NCI-H2029 (cell line): ENCODE measurements at places on chromosomes 1 and 21.

GRCh38 chr1:17193222-17194132 is 11.5 kb upstream of the PADI1 start:
- no peak for DNase-seq

GRCh38 chr1:75632350-75632949 is 21.5 kb upstream of the SLC44A5 start:
- no peak for DNase-seq

DNA sequence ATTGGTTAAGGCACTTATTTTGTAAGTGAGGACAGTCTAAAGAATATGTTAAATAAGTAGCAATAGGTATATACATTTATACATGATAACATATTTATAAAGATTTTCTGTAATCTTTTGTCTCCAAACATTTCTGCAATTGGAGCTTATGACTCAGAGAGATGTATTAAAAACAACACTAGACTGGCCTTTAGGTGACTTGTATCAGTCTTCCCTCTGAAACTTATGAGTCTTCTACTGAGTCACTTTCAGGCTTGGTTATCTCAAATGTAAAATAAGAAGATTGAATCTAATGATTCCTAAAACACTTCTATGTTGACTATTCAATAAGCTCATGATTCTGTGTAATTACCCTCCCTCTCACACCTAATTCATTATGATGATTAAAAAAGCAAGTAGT is 672.6 kb upstream of the NEGR1 start:
- no peak for DNase-seq

DNA sequence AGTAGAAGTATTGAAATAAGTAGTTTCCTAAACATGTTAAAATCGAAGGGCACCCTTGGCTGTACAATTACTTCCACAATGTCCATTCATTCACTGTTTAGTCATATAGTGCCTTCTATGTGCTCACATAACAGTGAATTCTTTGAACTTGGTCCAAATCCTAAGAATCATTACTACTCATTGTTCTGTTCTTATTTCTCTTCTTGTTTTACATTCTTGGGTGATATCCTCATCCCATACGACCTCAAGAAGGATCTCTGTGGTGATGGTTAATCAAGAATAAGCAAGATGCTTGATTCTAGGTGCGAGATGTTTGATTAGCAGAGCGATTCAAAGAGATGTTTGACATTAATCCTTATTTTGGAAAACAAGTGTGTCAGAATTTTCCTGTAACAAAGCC is 667.4 kb upstream of the ZP4 start:
- no peak for DNase-seq

DNA sequence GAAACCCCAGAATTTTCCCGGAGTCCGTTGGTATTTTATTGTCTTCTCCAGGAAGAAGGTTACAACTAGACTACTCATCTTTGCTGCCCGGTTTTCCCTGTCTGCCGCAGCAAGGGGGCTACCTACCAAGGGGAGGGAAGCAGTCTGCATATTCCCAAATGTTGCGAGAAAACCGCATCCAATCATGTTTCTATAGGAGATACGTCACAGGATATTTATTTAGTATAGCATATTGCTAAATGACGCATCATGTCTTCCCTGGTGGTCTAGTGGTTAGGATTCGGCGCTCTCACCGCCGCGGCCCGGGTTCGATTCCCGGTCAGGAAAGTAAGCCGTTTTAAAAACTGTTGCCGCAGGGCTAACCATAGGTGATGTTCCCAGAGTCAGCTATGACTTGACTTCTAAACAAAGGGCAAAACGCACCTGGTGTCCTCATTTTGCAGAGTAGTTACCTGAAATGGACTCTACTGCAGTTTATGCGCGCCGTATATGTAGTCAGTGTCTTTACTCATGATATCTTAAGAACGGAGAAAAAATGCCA is 15.2 kb upstream of the ZNF692 start:
- DNase-seq = peak; percentile 80

- DNase-seq = no peak
Measured at GRCh38 chr1:244106837-244107493, 55.9 kb downstream of the ZBTB18 start.

GRCh38 chr1:201220388-201220715 is 29.7 kb downstream of the IGFN1 start:
- DNase-seq = no peak

- DNase-seq = no peak
Measured at GRCh38 chr1:207328004-207328403, 6.5 kb downstream of the CD55 start.

GRCh38 chr1:116751621-116752020 is 2.6 kb upstream of the CD2 start:
- DNase-seq = no peak

- DNase-seq = no peak
Measured at GRCh38 chr21:45598666-45599065, 44.9 kb upstream of the PCBP3 start.

- no peak for DNase-seq
Measured at GRCh38 chr1:7343882-7344281, 427.2 kb upstream of the VAMP3 start.

- no peak for DNase-seq
Measured at GRCh38 chr1:153883223-153883622, 39.5 kb downstream of the GATAD2B start.

- DNase-seq = no peak
Measured at GRCh38 chr1:116311193-116311592, 61.9 kb upstream of the ATP1A1 start.

- DNase-seq = no peak
Measured at GRCh38 chr1:111269825-111270406, 20.7 kb upstream of the CHIA start.

DNA sequence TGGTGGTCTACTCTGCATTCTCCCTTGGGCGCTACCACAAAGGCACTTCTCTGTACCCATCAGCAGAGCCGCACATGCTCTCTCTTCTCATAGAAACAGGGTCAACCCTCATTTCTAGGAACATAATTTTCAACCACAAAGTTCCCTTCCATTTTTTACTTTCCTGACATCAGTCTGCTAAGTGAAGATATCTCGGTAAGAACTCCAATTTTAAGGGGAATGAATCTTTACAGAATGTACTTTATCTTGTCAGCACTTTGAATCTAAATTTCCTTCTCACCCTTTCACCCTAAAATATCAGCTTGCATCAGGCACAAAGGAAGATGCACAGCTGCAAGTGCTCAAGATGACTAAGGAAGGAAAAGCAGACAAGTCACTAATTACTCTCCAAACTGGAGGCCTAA is 545.9 kb downstream of the SMYD3 start:
- no peak for DNase-seq

DNA sequence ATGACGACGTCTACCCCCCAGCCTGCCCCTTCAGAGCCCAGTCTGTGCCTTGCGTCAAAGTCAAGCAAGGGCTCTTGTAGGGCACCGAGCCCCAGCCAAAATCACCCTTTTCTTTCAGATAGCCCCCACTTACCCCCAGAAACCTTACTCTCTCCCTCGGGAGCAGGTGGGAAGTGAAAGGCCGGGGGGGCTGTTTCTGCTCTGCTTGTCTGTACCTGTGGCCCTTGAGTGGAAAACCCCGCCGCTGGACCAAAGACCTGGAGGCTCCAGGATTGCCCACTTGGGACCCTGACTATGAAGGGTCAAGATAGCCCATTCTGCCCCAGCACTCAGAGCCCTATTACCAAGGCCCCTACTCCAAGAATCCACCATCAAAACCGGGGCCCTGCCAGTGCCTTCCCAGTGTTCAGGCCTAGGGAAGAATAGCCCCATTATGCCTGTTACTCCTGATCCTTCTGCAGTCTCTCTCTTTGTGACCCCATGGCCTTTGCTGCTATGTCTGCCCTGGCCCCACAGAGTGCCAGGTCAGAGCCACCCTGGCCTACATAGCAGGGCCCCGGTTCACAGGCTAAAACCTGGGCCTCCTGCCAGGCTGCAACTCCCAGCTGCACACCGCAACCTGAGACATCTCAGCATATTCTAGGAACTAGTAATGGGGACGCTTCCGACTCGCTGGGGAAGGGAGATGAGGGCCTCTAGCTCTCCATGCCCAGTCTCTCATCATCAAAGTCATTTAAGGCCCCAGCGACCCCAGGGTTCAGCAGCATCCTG is 22.2 kb upstream of the HPDL start:
- peak; percentile 58 for DNase-seq

GRCh38 chr1:186066411-186066810 is 308.6 kb downstream of the TPR start:
- no peak for DNase-seq

- DNase-seq = no peak
Measured at GRCh38 chr1:230807561-230808280, 60.5 kb downstream of the CAPN9 start.

DNA sequence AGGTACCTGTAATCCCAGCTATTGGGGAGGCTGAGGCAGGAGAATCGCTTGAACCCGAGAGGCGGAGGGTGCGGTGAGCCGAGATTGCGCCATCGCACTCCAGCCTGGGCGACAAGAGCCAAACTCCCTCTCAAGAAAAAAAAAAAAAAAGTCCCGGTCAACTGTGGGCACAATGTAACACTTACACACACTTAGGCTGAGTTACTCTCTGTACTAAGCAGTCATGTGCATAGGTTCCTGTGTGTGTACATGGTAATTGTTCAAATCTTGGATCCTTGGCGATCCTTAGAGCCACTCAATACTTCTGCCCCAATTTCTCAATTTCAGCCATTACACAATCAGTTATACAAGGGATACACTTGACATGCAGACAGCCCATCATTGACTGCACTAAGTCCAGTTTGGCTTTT is 11.6 kb downstream of the SDCCAG8 start:
- no peak for DNase-seq

DNA sequence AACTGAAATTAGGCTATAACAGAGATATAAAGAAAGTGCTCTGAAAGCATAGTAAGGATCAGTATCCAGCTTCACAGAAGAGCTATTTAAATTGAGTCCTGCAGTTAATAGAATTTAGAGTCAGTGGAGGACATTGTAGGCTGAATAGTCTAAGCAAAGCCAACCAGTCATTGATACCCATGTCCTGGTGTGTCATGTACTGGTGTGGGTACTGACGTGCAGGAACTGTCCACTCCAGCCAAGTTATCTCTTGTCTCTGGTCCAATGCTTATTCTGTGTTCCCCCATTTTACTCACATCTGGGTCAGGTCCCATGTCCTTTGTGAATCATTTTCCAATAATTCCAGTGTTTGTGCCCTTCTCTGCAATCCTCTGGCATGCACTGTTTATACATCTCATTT is 90.0 kb downstream of the MACF1 start:
- no peak for DNase-seq

GRCh38 chr1:197116156-197116555 is 30.3 kb downstream of the ASPM start:
- no peak for DNase-seq

DNA sequence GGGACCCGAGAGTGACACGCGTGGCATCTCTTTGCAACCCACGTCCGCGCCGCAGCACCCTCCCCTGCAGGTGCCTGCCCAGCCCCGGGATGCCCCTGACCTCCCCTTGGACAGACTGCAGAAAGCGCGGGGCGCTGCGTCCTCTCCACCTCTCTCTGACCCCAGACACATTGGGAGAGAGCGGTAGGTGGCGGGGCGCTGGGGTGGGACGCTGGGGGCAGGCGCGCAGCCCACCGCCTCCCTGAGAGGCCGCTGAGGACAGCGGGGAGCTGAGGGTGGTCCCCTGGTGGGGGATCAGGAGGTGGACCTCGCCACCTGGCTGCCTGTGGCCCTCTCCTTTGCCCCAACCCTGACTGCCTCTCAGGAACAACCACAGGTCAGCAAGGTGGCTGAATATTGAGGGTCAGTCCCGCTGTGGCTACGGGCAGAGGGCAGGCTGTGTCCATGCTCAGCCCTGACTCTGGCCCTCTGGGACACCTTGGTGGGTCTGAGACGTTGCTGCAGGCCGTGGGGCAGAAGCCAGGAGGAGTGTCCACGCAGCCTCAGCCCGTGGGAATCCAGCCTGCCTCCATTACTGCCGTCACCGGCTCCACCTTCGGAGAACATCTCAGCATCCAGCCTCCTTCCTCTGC is 761 bp upstream of the UBE2J2 start:
- DNase-seq = no peak

DNA sequence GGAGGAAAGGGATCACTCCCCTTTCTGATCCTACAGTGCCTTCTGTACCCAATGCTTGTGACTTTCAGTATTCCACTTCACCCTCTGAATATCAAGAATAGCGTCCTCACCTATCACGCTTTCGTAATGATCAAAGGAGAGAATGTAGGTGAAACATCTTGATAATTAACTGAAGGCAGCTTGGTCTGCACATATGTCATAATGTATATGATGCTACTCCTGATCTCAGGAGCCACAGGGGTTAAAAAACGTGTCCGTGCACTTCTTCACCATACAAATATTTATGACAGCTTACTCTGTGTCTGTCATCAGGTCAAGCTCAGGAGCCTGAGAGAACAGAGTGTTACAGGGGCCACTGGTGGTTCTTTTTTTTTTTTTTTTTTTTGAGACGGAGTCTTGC is 1.2 kb upstream of the PIK3C2B start:
- no peak for DNase-seq

- no peak for DNase-seq
Measured at GRCh38 chr1:8083739-8084484, 57.8 kb upstream of the ERRFI1 start.
